ENCODE measurements at places on chromosomes 4 and X.

- DNase-seq: no peak
Observed at GRCh38 chr4:657834-658667, 16.0 kb downstream of the ATP5ME start.

DNA sequence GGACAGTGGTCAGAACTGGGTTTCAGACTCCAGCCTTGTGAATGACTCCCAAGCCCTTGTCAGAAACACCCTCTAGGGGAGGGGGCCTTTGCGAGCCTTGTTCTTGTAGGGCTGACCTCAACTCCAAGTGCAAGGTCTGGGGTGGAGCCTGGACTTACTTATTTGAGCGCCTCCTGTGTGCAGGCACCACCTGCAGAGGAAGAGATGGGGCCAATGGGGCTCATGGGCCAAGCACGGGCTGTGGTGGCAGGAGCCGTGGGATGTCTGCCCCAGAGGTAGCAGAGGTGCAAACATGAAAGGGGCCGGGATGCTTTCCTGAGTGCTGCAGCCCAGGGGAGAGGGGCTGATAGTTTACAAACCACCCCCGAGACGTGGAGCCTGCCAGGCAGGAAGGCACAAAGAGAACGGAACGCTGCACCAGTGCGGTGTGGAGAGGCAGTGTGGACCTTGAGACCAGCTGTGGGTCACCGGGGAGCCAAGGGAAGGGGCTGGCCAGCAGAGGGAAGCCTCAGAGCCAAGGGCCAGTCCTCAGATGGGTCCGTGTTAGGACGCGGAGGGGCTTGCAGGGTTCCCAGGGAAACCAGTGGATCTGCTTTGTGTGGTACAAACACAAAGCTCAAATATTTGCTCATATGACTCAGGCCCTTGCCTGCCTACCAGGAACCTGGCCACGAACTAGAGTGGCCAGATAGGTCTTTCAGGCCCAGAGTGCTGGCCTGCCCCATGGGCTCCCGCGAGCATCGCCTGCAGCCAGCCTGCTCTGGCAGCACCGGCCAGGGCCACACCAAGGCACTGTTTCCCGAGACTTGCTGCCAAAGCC is 8.7 kb upstream of the TADA2B start:
- no peak for DNase-seq

- DNase-seq: no peak
Observed at GRCh38 chrX:133364196-133364595, 51.1 kb downstream of the GPC4 start.

DNA sequence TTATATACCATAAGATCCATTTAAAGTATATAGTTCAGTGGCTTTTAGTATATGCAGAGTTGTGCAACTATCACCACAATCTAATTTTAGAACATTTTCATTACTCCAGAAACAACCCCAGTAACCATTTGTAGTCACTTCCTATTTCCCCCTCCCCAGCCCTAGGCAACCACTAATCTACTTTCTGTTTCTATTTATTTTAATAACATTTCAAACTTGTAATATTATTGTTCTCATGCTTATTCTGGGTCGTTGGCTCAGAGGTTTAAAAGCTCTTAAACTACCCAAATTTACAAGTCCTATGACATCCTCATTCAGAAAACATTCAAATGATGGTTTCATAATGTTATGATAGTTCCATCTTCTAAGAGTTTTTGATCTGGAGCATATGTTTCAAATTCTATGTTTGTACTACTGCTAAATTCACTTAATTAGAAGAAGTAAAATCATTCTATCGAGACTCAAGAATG is 18.4 kb downstream of the XIAP start:
- no peak for DNase-seq

- no peak for DNase-seq
Observed at GRCh38 chr4:8355306-8355705, 85.2 kb downstream of the ACOX3 start.

GRCh38 chr4:5220028-5220427 is 168.7 kb downstream of the STK32B start:
- DNase-seq: no peak

- DNase-seq: no peak
Observed at GRCh38 chr4:106530821-106531220, 162.2 kb upstream of the GIMD1 start.

- DNase-seq: no peak
Observed at GRCh38 chr4:67922697-67923096, 38.9 kb upstream of the TMPRSS11D start.

All from kidney capillary endothelial cell (primary cell).